ENCODE measurements at places on chromosomes 2 and 18. TPM values are rescaled to one million over a fixed set of nuclear protein-coding genes. Genes with fewer than 3 reads are reported as not detected.
A peak's percentile ranks its signal among the peaks of the same experiment; 100 is the strongest.

DNA sequence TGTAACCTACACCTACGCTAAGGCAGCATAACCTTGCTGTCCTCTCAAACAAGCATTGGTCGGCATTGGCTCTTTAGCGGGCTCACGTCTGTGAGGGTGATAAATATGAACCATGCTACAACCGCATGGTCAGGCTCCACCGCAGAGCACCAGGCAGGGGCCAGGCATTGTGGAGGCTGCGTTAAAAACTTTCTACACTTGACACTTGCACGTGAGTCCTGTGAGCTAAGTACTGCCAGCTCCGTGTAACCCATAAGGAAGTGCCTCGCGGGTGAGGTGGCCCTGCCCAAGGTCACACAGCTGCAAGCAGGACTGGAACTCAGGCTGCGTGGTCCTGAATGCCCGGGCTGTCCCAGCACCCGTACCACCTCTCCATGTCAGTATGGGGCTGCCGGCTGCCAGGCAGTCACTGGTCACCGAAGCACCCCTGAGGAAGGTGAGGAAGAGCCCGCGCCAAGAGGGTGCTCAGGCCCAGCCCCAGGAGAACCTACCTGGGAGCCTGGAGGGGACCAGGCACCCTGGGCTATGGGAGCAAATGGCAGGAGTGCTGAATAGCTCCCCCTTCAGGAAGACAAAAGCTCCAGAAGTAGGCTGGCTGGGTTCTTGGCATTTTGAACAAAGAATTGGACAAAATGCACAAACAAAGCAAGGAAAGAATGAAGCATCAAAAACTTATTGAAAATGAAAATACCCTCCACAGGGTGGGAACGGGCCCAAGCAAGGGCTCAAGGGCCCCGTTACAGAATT lies 271.1 kb upstream of the RAB6C start:
- no peak for DNase-seq

The SMAD7 gene
- 17.1 TPM for total RNA-seq

The GREB1 gene
- 9.6 TPM for total RNA-seq

DNA sequence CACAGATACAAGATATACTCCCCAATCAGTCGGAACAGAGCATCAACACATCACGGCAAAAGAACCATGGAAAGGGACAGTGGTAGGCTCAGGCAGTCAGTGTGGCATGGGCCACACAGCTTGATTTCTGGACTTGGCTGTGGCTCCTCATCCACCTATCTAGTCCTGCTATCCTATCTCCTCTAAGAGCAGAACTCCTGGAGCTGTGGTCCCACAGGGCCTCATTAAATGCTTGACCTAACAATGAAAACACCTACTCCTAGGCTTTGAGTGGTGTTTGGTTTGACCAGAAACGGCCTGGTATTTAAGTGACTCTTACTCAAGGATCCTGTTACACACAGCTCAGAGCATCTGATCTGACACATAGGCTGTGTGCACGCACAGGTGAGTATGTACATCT lies 33.6 kb upstream of the SMAD2 start:
- DNase-seq = no peak

The PPP1R7 gene
- total RNA-seq = 61.9 TPM

DNA sequence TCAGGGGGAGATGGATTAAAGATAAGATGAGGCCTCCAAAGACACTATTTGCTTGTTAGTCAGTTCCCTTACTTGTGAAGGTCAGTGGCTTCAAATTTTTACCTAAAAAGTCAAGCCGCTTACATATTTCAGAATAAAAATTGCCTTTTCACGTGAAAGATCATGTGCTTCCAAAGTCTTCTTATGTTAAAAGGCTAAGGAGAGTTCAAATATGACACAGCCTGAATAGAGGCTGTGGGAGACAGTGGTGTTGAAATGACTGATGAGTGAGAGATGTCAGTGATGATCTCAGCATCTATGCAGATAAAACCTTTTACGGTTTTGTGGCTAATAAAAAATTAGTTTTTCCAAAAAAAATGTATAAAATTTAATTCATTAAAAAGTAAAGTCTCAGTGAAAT lies 40.5 kb downstream of the UPP2 start:
- no peak for DNase-seq

GRCh38 chr2:80091237-80091636 lies 213.3 kb downstream of the LRRTM1 start:
- no peak for DNase-seq

DNA sequence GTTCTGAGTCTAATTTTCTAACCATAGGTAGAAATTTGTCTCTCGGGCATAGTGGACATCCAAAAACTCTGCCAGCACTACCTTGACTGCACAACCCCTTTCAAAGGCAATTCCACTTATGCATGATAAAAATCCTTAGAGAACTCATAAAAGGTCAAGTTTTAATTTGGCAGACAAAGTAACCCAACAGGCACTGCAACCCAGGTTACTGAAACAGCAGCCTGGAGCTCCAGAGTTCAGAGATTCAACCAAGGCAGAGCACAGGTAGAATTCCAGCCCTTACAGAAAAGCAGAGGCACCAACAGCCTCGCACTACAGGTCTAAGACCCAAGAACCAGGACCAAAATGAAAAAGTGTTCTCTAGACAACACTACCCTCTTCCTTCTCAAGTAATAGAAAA lies 1.8 kb downstream of the DTNB start:
- no peak for DNase-seq

The B3GNT7 gene
- total RNA-seq = 8.0 TPM

GRCh38 chr2:207983641-207984042 lies 41.7 kb downstream of the PLEKHM3 start:
- no peak for DNase-seq

DNA sequence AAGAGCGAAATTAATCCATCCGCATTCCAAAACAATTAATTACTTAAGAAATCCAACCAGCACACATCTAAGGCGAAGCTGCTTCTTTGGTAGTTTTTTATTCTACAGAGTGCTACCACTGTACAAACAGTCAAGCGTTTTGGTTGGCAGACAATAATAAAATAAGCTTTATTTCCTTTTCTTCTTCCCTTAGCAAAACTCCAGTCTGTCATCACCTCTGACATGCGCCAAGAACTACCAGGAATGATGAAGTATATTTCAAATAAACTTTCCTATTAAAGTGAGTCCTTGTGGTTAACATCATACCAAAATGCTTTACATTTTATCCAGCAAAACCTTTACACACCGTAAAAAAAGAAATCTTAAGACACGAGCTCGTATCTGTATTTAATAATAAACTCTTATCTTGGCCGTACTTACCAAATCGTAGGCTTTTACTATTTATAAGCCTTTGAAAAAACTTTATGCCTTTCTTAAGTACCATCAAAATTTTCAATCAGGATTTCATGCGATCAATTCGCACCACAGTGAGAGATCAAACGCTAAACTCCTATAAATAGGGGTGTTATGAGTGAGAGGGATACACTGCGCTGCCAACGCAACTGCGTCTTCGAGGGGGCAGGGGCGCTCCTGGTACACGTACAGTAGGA lies 1.3 kb downstream of the ATL2 start:
- DNase-seq = peak; percentile 60

- no peak for DNase-seq
Measured at GRCh38 chr2:163455815-163456214, 280.0 kb downstream of the FIGN start.

GRCh38 chr2:219980638-219981037 lies 353.2 kb downstream of the SLC4A3 start:
- no peak for DNase-seq

- no peak for DNase-seq
Measured at GRCh38 chr2:199378948-199379650, 78.6 kb downstream of the SATB2 start.

The CDH19 gene
- total RNA-seq = 68.7 TPM

The RAB3GAP1 gene
- total RNA-seq = 33.3 TPM

DNA sequence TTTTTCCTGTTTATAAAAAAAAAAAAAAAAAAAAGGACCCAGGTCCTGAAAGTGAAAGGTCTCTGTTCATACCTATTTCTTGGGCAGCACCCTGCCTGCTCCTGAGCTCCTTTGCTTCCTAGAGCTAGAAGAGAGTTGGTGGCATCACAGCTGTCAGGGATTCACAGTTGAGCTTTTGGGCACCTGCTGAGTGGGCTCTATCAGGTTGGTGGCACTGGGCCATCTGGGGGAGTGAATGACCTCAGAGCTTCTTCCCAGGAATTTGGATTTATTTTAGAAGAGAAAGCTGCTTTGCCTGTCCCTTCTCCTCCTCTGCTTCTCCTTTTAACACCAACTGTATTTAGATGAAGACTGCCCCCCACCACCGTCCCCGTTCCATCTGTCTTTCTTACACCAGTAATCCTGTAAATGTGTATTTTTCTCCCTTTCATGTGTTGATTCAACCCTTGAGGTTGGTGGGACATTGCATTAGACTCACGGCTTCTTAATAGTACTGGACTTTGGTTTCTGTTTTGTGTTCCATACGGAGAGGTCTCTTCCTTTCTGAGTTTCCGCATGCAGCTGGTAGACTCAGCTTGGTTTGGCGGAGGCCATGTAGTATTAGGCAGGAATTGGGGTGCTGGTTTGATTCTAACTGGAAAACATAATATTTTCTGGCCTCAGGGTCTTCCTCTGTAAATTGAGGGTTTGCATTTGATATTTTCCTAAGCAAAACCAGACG lies 7.6 kb upstream of the MGAT5 start:
- peak; percentile 36 for DNase-seq

DNA sequence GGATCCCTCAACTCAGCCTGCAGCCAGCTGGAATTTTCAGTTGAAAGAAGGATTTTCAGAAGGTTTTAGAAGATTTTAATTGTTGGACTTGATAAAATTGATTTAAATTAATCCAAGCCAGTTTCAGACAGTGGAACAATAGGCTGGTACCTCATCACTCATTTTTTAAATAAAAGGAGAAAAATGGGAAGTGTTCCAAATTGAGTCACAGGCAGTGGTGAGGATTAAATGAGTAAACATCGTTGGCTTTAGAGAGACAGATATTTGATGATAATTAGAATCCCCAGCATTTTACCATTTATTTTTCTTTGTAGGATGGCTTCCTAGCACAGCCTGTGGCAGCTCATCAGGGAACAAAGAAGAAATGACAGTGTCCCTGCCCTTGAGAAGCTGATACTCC lies 7.4 kb downstream of the CXCR4 start:
- DNase-seq = no peak

GRCh38 chr2:136141510-136142149 lies 23.7 kb upstream of the CXCR4 start:
- no peak for DNase-seq

DNA sequence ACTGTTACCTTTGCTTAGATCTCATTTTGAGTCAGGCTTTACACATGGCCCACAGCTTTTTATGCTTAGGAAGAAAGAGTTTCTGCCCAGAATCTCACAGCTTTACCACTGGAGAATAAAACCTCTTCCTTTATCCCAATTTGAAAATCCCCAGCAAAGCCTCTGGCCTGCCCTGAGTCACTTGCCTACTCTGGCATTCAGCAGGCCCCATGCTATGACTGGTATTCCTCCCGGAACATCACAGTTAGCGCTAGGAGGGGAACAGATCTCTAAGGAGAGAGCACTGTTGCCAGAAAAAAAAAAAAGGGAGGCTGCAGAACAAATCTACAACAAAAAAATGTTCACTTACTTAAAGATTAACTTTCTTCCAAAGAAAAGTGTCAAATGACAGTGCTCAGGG lies 152.9 kb upstream of the DNMT3A start:
- no peak for DNase-seq

The TSGA10 gene
- 3.6 TPM for total RNA-seq

GRCh38 chr2:42567806-42568400 lies 529 bp upstream of the MTA3 start:
- peak; percentile 26 for DNase-seq

DNA sequence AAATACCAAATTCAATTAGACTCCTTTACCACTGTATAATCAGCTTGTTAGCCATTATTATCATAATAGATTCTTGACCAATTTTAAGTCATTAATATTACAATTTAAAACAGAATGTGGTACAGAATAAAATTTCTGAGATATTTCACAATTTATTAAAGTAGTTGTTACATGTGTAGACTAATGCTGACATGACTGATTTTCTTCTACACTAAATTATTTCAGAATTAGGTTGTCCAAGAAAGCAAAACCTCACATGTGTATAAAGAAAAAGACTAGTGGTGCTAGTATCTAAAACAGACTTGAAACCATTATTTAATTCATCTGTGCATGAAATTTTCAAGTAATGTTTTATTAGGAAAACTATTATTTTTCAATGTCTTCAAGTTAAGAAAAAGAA lies 79.2 kb upstream of the COL3A1 start:
- no peak for DNase-seq

The ASIC4 gene
- total RNA-seq = not detected

- DNase-seq = no peak
Measured at GRCh38 chr18:13551841-13552733, 174.3 kb downstream of the FAM210A start.

GRCh38 chr18:70072678-70073077 lies 125.0 kb upstream of the CD226 start:
- no peak for DNase-seq

The PDE6D gene
- 16.6 TPM for total RNA-seq

DNA sequence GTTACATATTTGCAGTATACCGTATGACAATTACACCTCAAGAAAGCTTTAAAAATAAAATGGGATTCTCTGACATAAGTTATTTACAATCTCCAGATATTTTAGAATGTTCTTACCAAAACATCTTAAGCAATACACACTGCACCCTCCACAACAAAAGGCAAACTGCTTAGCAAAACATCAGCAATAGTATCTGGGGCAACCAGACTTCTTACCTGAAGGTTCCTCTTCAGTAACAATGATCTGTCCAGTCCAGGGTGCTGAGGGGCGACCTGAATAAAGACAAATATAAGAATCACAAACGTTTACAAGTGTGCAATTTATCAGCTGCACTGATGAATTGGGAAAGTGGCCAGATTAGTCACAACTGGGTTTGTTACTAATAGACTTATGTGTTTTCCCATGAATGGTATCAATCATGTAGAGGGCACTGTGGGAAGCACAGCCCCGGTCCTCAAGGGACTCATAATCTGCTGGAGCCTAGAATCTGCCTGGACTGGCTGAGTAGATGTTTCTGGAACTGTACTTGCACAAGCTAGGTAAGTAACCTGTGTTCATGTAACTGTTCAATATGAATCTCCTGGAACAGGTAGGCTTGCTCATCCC lies 70.7 kb downstream of the MYOM1 start:
- DNase-seq = no peak

- no peak for DNase-seq
Measured at GRCh38 chr2:218713922-218714321, 3.3 kb downstream of the TTLL4 start.

The TMEM131 gene
- 26.5 TPM for total RNA-seq

The ARHGAP28 gene
- 3.5 TPM for total RNA-seq

DNA sequence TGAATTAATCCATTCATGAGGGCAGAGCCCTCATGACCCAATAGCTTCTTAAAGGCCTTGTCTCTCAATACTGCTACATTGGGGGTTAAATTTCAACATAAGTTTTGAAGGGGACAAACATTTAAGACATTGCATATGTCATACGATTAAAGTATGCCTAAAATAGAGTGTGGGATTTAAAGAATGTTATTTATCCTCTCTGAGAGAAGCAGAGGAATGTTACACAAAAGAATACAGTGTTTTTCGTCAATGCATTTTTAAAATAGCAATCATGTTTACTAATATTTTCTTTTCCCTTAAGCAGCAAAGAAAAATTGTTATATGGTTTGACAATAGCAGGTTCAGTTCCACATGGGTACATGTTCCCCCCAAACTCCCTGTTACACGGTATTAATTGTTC lies 363.1 kb downstream of the NUP35 start:
- no peak for DNase-seq

Measured in left cardiac atrium (tissue), 4 donors.